ENCODE measurements at places on chromosomes 3 and 15.

DNA sequence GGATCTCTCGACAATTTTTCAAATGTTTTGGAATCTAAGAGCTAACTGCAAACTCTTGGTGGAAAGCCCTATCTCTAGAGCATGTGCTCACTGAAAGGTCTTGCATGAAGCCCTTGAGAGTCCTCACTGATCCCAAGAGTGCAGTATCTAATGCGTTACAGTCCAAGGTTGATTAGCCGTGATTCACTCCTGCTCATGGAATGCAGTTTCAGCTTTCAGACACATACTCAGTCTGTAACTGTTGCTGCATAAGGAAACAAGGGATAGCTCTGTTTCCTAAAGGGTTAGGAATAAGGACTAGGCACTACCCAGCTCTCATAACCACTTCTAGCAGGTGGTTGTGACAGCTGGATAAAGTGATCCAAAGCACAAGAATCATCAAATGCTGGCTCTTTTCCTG, 687.4 kb upstream of the CFAP20DC start:
- no peak for DNase-seq

DNA sequence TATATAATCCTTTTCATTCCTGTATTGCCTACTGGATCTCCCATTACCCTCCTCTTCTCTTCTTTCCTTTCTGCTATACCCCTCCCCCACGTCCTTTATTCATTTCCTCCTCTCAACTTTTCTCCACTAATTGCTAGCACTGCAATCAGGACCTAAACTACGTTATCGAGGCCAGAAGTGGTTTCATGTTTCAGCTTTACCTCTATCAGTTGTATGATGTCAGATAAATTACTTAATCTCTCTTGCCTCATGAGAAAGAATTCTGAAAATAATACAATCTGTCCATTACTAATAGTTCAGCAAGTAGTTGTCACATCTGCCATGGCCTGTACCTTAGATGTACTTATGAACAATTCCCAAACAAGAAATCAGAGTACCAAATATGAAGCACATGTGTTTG, 10.6 kb downstream of the POPDC2 start:
- DNase-seq = no peak

- DNase-seq = no peak
These were observed 27.3 kb downstream of the CYP11A1 start for GRCh38 chr15:74340150-74340549.

DNA sequence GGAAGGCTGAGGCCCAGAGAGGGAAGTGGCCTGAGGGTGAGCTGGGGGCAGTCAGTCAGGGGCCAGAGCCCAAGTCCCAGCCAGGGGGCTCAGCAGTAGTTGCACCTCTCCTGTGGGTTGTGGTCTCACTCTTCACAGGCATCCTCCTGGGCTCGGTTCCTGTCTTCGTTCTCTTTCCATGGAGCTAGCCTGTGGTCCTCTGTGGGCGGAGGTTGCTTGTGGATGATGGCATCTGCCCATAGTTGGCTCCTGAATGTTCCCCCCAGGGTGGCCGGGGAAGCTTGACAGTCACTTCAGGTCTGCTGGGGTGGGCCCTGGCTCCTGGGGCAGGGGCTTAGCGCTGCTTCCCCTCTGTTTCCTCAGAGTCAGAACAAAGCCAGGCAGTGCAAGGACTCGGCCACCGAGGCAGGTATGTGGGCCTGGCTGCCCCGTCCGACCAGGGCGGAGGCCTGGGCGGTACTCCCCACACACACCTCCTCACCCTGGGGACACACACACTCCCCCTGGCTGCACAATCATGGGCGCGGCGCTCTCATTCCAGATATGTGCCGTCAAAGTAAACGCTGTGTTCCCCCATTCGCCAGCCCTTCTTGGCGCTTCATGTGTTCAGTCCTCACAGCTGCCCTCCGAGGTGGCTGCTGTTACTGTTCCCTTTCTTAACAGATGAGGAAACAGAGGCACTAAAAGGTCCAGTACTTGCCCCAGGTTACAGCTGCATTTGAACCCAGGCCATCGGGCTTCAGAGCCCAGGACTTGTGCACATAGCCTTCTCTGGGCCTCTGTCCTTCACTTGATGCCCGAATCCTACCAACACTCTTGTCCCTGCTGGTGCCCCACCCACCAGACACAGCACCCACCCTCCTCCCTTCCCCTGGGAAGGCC, 34.5 kb downstream of the PSTPIP1 start:
- no peak for DNase-seq

- DNase-seq = no peak
These were observed 112.9 kb downstream of the GSK3B start for GRCh38 chr3:119981386-119981785.

GRCh38 chr15:83282776-83283137, 1.7 kb downstream of the BNC1 start:
- DNase-seq = peak; percentile 42

DNA sequence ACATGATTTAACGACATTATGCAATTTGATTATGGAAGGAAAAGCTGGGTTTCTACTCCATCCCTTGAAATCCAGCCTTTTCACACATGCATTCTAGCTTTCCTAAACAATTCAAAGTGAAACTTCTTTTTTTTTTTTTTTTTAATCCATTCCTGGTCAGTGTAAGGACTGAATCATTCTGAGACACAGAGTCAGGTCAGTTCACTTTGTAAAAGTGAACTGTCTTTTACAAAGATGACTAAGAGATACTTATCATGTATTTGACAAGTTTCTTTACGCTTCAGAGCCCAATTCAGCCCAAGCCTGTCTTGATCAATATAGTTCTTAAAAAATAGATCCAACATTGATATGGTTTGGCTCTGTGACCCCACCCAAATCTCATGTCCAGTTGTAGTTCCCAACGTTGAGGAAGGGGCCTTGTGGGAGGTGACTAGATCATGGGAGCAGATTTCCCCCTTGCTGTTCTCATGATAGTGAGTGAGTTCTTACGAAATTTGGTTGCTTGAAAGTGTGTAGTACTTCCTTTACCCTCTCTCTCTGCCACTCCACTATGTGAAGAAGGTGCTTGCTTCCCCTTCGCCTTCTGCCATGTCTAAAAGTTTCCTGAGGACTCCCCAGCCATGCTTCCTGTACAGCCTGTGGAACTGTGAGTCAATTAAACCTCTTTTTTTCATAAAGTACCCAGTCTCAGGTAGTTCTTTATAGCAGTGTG, 345.6 kb upstream of the THBS1 start:
- peak; percentile 25 for DNase-seq

GRCh38 chr15:74428442-74428787, 5.3 kb downstream of the SEMA7A start:
- DNase-seq = no peak

GRCh38 chr3:159609625-159610024, 379.0 kb upstream of the IL12A start:
- no peak for DNase-seq

- DNase-seq = no peak
These were observed 5.6 kb downstream of the FNDC3B start for GRCh38 chr3:172044833-172045585.

GRCh38 chr15:78415284-78415683, 22.7 kb upstream of the IREB2 start:
- DNase-seq = peak; percentile 14

DNA sequence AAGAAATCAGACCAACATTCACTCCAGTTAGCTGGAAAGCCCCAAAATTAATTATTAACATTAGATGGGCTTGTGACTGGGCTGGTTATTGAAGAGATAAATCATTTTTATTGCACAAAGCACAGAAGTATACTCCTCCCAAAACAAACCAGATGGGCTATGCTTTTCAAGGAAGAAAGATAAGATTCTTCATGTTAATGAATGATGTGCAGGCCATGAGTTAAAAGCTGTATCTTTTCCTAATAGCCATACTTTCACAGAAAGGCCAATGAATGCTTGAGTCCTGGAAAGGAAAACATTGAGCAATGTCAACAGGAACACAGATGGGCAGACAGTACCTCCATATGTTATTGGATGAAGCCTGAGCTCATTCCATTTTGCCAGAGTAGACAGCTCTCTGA, 55.4 kb downstream of the OCA2 start:
- DNase-seq = no peak

GRCh38 chr3:10160346-10160745, 4.4 kb upstream of the IRAK2 start:
- DNase-seq = no peak
